ENCODE measurements at places on chromosomes 16 and 17. TPM values are rescaled to one million over a fixed set of nuclear protein-coding genes. Genes with fewer than 3 reads are reported as not detected.

- no peak for DNase-seq
Observed at GRCh38 chr16:10322723-10323527, 62.9 kb upstream of the ATF7IP2 start.

DNA sequence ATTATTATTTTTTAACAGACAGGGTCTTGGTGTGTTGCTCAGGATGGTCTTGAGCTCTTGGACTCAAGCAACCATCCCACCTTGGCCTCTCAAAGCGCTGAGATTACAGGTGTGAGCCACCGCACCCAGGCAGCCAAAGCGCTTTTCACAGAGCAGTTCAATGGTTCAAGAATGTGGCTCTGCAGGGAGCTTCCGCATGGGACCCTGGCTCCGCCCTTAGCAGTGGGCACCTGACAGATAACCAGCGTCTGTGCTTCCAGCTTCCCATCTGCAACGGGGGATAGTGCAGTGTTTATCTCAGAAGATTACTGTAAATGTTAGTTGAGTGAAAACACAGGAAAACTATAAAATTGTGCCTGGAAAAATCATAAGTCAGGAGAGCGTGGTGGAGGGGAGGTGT, 99.4 kb downstream of the KCNJ12 start:
- DNase-seq: no peak

- no peak for DNase-seq
Observed at GRCh38 chr17:44922746-44923470, 7.6 kb upstream of the GFAP start.

- no peak for DNase-seq
Observed at GRCh38 chr17:12719948-12720347, 54.3 kb downstream of the MYOCD start.

- DNase-seq: no peak
Observed at GRCh38 chr17:79189305-79189704, 114.7 kb downstream of the ENGASE start.

Gene KCNAB3
- 18.8 TPM for polyA plus RNA-seq

DNA sequence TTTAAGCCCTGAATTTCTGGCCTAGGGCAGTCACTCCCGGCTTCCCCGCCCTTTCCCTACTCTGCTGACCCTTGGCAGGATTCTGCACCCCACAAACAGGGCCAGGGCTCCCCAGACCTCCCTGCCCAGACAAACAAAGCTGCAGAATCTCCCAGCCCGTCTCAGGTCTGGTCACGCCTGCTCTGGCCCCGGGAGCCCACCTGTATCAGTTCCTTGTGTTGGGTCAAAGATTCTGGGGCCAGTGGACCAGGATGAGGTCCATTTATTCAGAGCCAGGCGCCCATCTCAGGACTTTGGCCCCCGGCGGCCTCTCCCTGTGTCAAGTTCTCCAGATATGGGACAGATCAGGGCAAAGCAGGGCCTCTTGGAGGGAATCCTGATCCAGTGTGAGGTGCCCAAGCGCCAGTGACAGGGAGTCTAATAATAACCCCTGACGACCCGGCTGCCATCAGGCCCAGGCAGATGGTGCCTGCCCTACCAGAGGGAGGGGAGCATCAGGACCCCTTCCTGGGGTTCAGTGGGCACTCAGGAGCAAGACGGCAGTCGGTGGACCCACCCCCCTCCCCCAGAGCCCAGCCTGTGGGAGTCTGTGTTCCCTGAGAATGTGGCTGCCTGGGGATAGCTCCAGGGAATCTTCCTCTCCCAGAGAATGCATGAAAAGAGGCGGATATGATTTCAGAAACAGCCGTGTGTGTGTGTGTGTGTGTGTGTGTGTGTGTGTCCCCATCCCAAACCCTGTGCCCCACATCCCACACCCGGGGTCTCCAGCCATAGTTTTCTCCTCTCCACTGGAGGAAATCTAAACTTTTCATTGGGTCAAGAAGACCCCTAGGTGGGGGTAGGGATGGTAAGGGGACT, 1.3 kb downstream of the TTYH2 start:
- no peak for DNase-seq

Gene NGFR
- polyA plus RNA-seq: 26.1 TPM

Gene CCDC47
- polyA plus RNA-seq: 61.9 TPM

All from muscle of arm (tissue), 14 donors.